Lung (tissue), 17 donors: ENCODE measurements at places on chromosomes 12 and 14. TPM values are rescaled to one million over a fixed set of nuclear protein-coding genes. Genes with fewer than 3 reads are reported as not detected.

Gene RNFT2
- total RNA-seq = 1.9 TPM

Gene PMCH
- total RNA-seq = not detected

Gene JAG2
- total RNA-seq = 32.1 TPM

Gene DIP2B
- 55.8 TPM for total RNA-seq

Gene SERPINA1
- 120 TPM for total RNA-seq

Gene SYCP3
- 1.2 TPM for total RNA-seq

Gene NR1H4
- not detected for total RNA-seq

Gene ANO4
- total RNA-seq = 1.9 TPM

Gene PPM1H
- total RNA-seq = 9.0 TPM

Gene SOCS2
- 29.9 TPM for total RNA-seq

Gene RND1
- 5.3 TPM for total RNA-seq

Gene FBXW8
- total RNA-seq = 18.5 TPM

Gene RIMBP2
- 2.9 TPM for total RNA-seq

Gene GPD1
- total RNA-seq = 20.0 TPM

Gene FGD6
- 14.6 TPM for total RNA-seq

Gene SLC8A3
- total RNA-seq = 3.7 TPM

Gene STYK1
- total RNA-seq = 0.77 TPM

Gene SPSB2
- 25.3 TPM for total RNA-seq

Gene KCNC2
- total RNA-seq = not detected

Gene BHLHE41
- total RNA-seq = 39.0 TPM

Gene VAMP1
- 14.1 TPM for total RNA-seq

Gene TCL1B
- 0.28 TPM for total RNA-seq

Gene VDR
- 27.4 TPM for total RNA-seq

Gene BEGAIN
- total RNA-seq = 1.6 TPM

Gene SLC39A5
- 0.71 TPM for total RNA-seq

Gene SCAF11
- total RNA-seq = 230 TPM

Gene GALNT6
- 36.0 TPM for total RNA-seq

Gene SDR9C7
- not detected for total RNA-seq

Gene NTS
- 0.86 TPM for total RNA-seq
